Natural killer cell (primary cell): ENCODE measurements at places on chromosomes 1 and 21. TPM values are rescaled to one million over a fixed set of nuclear protein-coding genes. Genes with fewer than 3 reads are reported as not detected.
A peak's percentile ranks its signal among the peaks of the same experiment; 100 is the strongest.

Gene CFAP74
- total RNA-seq: not detected

GRCh38 chr1:206666031-206666561 lies 18.6 kb upstream of the MAPKAPK2 start:
- peaks cover 24% of the 10 kb centered on the region for H3K4me1 ChIP-seq
- peaks cover 4% of the 10 kb centered on the region for H3K27me3 ChIP-seq
- H3K36me3 ChIP-seq: no peaks in the 10 kb centered on the region
- no peak for DNase-seq

Gene MYOM3
- total RNA-seq: 0.08 TPM

DNA sequence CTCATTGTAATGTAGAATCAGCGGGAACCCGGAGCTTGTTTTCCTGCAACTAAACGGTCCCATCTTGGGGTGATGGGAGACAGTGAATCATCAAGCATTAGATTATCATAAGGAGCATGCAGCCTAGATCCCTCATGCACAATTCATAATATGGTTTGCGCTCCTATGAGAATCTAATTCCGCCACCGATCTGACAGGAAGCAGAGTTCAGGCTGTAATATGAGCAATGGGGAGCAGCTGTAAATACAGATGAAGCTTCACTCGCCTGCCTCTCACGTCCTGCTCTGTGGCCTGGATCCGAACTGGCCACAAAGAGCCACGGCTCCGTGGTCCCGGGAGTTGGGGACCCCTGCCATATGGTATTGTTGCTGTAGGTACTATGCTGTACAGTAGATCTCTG lies 1.6 kb downstream of the IFI44 start:
- H3K36me3 ChIP-seq: peaks cover 7% of the 10 kb centered on the region
- no peak overlapping the region for H3K27ac ChIP-seq
- no peaks in the 10 kb centered on the region for H3K27me3 ChIP-seq
- DNase-seq: peak; percentile 61

Gene TP73
- total RNA-seq: 0.50 TPM

Gene PCSK9
- total RNA-seq: not detected

- no peak overlapping the region for H3K4me3 ChIP-seq
- no peaks in the 10 kb centered on the region for H3K36me3 ChIP-seq
- H3K27ac ChIP-seq: no peak overlapping the region
- no peaks in the 10 kb centered on the region for H3K27me3 ChIP-seq
Measured at GRCh38 chr1:28314547-28314941, 14.3 kb upstream of the MED18 start.

DNA sequence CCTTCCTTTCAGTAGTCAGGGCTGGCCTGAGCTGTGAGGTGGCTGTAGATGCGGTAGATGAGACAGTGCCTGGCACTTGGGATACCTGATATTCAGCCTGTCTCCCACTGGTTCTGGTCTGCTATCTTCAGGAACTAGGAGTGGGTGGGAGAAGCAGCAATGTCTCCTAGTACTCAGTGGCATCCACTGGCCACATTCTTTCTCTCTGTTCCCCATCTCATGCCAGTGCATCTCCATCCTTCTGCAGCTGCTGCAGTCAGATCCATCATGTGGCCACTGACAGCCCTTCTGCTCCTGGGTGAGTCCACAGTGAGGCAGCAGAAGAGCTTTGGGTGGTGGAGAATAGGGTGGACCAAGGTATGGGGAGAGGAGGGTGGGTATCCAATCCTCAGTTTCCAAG lies 1.1 kb downstream of the FCRLB start:
- no peak for DNase-seq
- no peaks in the 10 kb centered on the region for H3K36me3 ChIP-seq
- no peak overlapping the region for H3K4me3 ChIP-seq
- H3K4me1 ChIP-seq: peaks cover 27% of the 10 kb centered on the region
- no peak overlapping the region for H3K27ac ChIP-seq

DNA sequence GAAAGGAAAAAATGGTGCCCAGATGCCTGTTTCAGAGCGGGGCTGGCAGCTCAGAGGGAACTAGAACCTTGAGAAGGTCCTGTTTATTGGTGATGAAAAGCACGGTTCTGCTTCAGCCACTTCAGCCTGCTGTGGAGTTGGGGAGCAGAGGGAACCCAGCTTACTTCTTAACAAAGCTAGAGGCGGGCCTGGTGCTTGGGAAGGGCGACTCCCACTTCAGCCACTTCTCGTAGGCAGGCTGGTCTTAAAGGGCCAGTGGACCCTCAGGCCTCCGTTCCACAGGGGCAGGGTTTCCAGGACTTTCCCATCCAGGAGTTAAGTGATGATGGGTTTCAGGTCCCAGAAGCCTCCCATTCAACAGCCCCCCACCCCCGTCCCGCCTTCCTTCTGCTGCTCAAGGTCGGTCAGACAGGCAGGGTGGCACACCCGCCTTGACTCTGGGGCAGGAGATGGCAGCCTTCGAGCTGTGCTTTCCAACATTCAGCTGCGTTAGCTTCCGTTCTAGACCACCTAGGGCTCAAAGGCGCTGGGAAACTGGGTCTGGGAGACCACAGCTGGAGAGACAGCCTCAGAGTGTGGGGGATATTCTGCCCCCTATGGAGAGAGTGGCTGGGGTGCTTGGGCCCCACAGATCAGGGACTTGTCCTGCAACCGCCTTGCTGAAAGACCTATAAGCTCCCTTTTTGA lies 3.4 kb downstream of the RUNX3 start:
- peak overlapping the region; percentile 100 for H3K27ac ChIP-seq
- H3K4me1 ChIP-seq: peaks cover 70% of the 10 kb centered on the region
- no peaks in the 10 kb centered on the region for H3K27me3 ChIP-seq
- peaks cover 59% of the 10 kb centered on the region for H3K36me3 ChIP-seq
- peak overlapping the region; percentile 94 for H3K4me3 ChIP-seq

GRCh38 chr1:107378866-107379265 lies 238.0 kb downstream of the NTNG1 start:
- H3K4me3 ChIP-seq: no peak overlapping the region
- no peaks in the 10 kb centered on the region for H3K27me3 ChIP-seq
- DNase-seq: no peak
- no peaks in the 10 kb centered on the region for H3K4me1 ChIP-seq
- no peak overlapping the region for H3K27ac ChIP-seq

GRCh38 chr1:215890438-215890837 lies 323.3 kb downstream of the KCTD3 start:
- H3K27ac ChIP-seq: no peak overlapping the region
- no peak for DNase-seq
- no peaks in the 10 kb centered on the region for H3K27me3 ChIP-seq

Gene PM20D1
- not detected for total RNA-seq

Gene LDLRAD1
- not detected for total RNA-seq

DNA sequence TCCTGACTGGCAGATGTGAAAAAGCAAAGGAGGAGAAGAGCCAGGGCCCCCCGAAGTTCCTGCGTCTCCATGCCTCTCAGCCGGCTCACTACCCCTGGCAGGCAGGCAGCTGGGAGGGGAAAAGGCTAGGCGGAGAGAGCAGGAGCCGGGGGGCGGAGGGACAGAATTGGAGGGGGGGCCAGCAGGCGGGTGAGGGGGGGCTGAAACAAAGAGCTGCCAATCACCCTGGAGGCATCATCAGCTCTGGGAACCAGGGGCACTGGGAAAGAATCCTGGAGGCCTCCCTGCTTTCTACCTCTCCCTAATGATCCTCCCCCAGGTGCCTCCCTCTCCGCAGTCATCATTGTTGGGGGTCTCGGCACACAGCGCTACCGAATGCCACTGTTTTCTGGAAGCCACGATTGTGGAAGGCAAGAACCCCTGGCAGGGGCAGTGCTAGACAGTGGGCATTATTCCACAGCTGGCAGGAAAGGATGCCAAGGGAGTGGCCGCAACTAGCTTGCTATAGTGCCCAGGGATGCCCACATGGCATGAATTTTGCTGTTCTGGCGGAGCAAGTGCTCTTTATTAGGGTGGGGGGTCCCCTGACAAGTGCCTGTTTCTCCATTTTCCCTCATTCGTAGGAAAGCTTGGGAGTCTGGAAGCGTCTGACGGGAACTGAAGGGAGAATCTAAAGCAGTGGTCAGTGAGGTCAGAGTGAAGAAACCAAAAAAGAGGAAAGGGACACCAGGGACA lies at the start of gene THBS3:
Gene THBS3, minus strand, starts transcription at position 92 of the 735 bp plus-strand sequence. Its CDS starts 21 bp downstream, at position 71.
- H3K4me3 ChIP-seq: peak within 1 kb of the TSS; percentile 81
- peak within 1 kb of the TSS; percentile 100 for H3K27ac ChIP-seq
- H3K4me1 ChIP-seq: peaks cover 26% of the 10 kb centered on the region
- no peak for DNase-seq

- H3K36me3 ChIP-seq: no peaks in the 10 kb centered on the region
- no peaks in the 10 kb centered on the region for H3K4me1 ChIP-seq
- H3K27me3 ChIP-seq: no peaks in the 10 kb centered on the region
- no peak overlapping the region for H3K27ac ChIP-seq
- no peak for DNase-seq
- no peak overlapping the region for H3K4me3 ChIP-seq
Measured at GRCh38 chr1:64715186-64715585, 29.7 kb upstream of the RAVER2 start.

DNA sequence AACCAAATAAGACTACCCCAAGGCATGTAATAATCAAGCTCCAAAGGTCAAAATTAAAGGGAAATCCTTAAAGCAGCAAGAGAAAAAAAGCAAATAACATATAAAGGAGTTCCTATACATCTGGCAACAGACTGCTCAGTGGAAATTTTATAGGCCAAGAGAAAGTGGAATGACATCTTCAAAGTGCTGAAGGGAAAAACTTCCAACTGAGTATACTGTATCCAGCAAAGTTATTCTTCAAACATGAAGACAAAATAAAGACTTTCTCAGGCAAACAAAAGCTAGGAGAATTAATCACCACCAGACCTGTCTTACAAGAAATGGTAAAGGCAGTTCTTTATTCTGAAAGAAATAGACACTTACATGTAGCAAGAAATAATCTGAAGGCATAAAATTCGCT lies 45.0 kb upstream of the SLC44A5 start:
- H3K4me1 ChIP-seq: no peaks in the 10 kb centered on the region
- H3K36me3 ChIP-seq: no peaks in the 10 kb centered on the region
- H3K4me3 ChIP-seq: no peak overlapping the region
- H3K27ac ChIP-seq: no peak overlapping the region
- no peak for DNase-seq

- H3K4me3 ChIP-seq: peak overlapping the region; percentile 47
- H3K4me1 ChIP-seq: peaks cover 22% of the 10 kb centered on the region
- DNase-seq: peak; percentile 56
Measured at GRCh38 chr1:229557200-229557850, 1.2 kb downstream of the ABCB10 start.

Gene RBP7
- total RNA-seq: 0.89 TPM

Gene DEPDC1
- not detected for total RNA-seq
